Stimulated activated CD4-positive, alpha-beta T cell treated with anti-CD3 and anti-CD28 coated beads, Interleukin-12 subunit alpha, Interleukin-12 subunit beta, amount 100 ng/mL, for 24 hours (primary cell): ENCODE measurements at places on chromosomes 2 and 18.

GRCh38 chr2:122105877-122106206, 350.4 kb downstream of the TSN start:
- no peak for DNase-seq

- no peak for DNase-seq
Observed at GRCh38 chr2:42385225-42385624, 24.2 kb upstream of the COX7A2L start.

DNA sequence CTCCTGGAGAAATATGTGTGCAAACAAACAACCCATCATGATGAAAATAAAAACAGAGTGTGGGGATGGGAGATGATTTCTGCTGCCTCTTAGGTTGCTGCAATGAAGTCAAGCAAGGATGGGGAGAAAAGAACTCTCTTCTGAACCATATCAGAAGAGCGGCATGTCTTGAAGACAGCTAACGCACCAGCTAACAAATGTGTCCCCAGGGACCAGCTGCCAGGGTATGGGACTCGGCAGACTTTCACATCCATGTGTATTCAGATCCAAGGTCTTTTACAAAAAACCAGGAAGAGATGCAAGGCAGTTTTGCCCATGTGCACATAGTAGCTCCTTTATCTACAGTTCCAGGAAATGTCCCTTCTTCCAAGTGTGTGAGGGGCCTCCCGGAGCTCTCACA, 125.4 kb downstream of the CLIP4 start:
- no peak for DNase-seq

DNA sequence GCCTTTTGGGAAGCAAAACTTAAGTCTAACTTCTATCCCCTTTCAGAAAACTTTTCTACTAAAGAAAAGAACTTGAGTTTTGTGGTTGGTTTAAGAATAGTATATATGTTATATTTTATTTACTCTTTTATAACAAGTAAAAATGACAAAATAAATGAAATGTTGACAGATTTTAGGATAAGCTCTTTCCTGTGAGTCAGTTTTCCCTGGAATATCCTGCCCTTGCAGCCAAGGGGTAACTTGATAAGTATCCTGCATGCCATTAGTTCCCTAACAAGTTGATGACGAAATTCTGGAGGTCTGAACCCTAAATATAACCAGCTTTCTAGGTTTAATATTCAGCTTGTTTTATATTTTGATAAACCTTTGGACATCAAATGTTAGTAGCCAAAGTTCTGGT, 7.3 kb upstream of the HTR2B start:
- no peak for DNase-seq

DNA sequence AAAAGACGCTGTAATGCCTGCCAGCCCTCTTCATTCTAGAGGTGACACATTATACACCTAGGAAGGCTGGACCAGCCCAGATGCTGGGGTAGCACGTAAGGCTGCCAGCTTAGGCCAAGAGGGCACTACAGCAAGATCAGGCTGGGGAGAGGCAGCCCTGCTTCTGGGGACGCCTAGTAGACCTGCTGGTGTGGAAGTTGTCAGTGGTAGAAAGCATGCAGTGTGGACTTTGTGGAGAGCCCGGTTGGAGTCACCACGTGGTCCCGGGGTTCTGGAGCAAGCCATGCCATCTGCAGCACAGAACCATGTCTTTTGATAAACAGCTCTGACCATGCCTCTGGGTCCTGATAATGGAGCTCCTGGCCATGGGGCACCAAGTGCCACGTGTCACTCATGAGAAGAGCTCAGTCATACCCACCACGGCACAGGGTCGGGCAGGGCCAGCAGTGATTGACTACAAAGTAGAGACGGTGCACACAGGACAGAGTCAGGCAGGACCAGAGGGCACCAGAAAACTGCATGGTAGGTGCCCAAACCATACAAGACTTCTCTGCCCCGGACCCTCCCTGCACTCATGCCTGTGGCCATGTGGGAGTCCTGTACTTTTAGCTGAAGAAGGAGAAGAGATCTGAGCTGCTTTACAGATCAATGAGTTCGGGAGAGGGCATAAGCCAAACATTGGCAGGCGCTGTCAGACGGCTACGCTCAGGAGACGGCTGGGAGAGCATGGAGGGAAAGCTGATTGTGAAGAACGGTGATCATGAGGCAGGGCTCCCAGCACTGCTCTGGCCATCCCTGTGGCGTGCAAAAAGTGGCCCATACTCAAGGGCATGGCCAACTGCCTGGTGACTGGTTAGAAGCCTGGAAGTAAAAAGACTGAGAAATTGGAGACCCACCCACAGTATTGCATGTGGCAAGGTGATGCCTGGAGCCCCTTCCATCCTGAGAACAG, 114.9 kb downstream of the EIPR1 start:
- no peak for DNase-seq

GRCh38 chr2:174444761-174445160, 42.1 kb downstream of the GPR155 start:
- DNase-seq = no peak
